ENCODE measurements at places on chromosomes 16 and 17.

DNA sequence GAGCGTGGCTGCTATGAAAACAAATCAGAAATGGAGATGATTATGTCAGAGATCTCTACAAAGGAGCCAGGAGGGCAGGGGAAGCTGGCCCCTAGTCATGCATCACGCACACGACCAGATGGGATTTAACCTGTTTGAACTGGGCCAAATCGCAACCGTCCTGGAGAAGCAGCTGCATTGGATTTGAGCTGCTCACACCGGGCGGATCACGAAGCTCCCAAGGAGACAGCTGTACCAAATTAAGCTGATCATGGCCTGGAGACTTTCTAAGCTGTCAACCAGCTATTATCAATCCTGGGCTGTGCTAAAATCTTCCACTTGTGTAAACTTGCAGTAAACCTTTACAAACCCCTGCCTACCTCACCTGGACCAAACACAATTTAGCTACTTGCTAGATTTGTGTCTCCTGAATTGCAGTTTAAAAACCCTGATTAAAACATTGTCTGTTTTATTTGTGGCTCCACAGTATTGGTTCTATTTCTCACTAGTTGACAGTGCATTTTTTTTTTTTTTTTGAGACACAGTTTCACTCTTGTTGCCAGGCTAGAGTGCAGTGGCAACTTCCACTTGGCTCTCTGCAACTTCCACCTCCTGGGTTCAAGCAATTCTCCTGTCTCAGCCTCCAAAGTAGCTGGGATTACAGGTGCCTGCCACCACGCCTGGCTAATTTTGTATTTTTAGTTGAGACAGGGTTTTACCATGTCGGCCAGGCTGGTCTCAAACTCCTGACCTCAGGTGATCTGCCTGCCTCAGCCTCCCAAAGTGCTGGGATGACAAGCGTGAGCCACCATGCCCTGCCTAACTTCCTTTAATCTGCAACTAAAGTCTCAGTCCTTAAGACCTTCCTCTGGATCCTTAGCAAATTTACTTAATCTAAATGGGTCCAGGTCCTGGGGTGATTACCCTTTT is 98.3 kb upstream of the GRIN2A start:
- no peak for DNase-seq

GRCh38 chr17:67030641-67031040 is 13.7 kb upstream of the CACNG1 start:
- DNase-seq: no peak

GRCh38 chr17:70473049-70473448 is 303.7 kb downstream of the KCNJ2 start:
- DNase-seq: no peak

DNA sequence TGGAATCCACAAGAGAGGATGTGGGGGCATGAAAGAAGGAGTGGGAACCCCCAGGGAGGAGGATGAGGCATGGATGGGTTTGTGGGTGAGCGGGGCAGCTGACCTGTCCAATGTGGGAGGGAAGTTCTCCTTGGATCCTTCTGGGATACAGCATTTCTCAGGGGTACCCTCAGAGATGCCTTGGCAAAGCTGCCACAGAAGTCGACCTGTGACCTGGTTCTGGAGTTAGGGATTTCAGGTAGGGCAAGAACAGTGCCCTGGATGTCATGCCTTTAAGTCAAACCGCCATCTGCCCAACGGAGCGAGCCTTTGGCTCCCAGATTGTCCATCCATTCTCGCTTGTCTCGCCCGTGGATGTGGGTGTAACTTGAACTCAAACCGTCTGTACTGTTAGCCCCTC is 30.0 kb downstream of the WSCD1 start:
- no peak for DNase-seq

DNA sequence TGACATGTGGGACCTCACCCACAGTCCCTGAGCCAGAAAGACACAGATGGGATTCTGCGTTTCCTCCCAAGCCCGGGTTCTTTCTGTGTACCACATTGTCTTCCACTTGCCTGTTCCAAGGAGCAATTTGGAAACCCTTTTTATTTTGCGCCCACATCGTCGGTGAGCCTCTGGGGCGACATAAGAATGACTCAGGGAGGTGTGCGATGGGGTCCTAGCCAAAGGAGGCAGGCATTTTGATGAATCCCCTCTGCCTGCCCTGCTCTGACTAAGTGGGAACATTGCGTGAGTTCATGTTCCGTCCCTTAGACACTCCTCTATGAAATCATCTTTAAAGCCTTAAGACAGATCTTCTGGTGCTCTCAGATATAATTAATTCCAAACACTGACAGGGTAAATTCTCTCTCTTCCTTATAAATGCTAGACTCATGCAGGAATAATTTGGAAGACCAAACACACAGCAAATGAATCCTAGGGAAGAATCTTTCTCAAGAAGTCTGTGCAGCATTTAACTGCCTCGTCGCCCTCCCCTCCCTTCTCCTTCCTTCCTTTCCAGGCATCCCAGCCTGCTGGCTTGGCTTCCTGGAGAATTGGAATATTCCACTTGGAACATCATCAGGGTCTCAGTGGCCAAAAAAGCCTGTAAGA is 52.7 kb upstream of the FOXF1 start:
- DNase-seq: no peak

DNA sequence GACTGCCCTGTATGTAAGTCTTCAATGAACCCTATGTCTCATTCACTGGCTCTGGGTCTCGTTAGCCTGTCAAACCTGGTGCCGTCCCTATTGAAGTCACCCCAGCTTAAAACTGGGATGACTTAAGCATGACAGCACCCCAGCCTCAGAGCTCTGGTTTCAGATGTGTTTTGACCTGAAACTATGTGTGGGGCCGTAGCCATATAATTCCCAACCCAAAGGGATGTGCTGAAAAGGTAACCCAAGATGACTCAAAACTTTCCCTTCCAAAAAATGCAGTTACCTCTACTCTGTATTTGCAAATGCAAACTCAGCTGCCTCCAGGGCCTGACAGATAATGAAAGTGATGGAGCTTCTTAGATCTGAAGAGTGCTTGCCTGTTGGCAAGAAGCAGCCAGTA is 478.3 kb upstream of the ERCC4 start:
- no peak for DNase-seq

- DNase-seq: no peak
These were observed 125.1 kb downstream of the SLC39A11 start for GRCh38 chr17:72967277-72967970.

- DNase-seq: no peak
These were observed 134.5 kb downstream of the CDH13 start for GRCh38 chr16:82761236-82761635.

GRCh38 chr17:34930283-34930682 is 31.0 kb downstream of the CCT6B start:
- no peak for DNase-seq

DNA sequence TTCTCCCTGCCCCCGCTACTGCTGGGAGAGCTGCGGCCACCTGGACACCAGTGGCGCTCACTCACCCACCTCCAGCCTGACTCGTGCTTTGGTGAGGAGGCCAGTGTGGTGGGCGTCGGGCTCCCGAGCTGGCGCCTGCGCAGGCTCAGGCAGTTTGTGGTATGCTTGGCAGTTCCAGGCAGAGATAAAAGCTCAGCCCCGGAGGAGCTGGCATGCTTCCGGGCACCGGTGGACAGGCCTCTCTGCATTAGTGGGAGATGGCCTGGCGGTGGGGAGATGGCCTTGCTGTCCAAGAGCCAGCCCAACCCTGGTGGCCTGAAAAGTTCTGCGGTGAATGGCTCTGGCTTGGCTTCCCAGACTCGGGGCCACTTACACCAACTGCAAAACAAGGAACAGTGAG is 4.1 kb downstream of the ADGRG1 start:
- DNase-seq: no peak

GRCh38 chr17:81927152-81927652 is 333 bp downstream of the MAFG start:
- no peak for DNase-seq

- no peak for DNase-seq
These were observed 133.7 kb upstream of the MON1B start for GRCh38 chr16:77057161-77057774.

DNA sequence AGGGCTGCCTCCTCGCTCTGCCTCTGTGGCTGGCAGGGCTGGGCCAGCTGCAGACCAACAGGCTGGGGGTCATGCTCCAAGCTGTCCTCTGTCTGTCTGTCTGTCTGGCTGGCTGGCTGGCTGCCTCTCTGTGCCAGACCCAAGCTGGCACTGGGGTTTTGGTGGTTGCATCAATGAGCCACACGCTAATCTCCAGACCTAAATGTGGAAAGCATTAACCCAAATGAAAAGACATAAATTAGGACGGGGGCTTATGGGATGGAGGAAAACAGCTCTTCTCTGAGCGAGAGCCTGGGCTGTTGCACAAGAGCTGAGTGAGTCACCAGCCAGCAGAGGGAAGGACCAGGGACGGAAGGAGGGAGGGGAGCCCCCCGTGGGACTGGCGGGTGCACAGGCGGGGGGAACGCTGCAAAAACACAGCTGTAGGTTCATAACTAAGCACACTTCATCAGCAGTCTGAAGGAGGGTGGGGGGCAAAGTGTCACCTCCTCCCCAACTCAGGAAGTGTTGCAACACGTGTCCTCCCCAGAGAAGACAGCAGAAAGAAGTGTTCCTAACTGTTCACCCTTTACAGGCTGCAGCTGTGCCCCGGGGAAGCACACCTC is 83.4 kb downstream of the GAS7 start:
- peak; percentile 5 for DNase-seq

DNA sequence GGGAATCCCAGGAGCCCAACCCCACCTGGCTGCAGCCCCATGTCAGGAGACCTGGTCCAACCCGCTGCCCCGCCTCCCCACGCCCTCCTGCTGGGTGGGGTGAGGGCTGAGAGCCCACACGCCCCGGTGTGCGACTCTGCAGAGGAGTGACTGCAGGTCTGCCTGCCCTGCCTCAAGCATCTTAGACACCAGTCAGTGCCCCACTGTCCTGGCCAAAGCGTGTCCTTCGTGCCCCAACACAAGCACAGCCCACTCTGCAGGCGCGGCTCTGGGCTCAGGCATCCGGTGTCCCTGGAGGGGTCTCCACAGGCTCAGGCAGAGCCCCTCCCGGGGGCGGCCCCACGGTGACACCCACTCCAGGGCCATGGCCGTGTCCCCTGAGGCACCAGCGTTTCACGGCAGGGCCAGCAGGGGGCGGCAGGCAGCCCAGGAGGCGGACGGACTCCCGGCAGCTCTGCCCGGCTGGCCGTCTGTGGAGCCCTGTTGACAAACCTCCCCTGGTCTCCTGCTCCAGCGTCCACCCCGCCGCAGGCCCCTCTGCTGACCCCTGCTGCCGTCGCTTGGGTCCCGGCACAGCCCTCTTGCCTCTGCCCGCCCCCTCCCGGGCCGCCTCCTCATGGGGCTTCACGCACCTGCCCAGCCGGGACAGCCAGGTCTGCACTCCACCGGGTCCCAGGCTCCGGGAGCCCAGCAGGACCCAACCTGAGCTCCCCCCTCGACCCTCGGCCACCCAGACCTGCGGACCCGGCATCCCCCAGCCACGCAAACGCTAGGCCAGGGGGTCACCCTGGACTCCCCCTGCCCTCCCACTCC is 8.6 kb upstream of the UBE2I start:
- DNase-seq: peak; percentile 82

DNA sequence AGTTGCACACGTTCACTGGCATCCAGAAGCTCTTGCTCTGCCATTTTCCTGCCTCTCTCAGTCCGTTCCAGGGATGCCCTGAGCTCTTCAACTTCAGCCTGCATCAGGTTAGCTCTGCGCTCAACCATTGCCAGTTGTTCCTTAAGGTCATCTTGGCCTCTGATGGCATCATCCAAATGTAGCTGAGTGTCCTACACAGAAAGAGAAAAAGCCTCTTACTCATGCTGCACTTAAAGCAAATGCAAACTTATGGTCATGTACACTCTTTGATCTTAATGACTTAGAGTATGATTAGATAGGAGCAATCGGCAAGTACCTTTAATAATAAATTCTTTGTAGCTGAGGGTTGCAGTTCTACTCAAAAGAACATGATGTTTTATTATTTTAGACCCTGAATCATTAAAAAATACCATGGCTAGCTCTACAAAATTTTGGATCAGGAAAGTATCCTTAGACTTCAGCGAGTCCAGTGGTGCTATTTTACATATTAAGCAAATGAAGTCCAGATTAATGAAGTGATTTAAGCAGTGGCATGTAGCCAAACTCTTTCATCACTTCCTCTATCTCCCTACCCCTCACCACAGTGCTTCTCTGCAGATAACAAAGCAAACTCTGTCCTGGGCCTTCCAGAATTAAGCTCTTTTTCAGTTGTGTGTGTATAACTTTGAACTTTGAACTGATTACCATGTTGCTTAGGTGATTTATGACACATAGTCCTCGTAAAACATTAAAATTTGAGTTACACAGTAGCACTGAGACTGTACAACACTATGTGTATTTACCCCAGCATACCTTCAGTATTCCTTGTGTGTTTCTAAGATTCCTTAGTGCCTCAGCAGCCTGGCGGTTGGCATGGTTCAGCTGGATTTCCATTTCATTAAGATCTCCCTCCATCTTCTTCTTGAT is 22.1 kb downstream of the MYH4 start:
- no peak for DNase-seq

DNA sequence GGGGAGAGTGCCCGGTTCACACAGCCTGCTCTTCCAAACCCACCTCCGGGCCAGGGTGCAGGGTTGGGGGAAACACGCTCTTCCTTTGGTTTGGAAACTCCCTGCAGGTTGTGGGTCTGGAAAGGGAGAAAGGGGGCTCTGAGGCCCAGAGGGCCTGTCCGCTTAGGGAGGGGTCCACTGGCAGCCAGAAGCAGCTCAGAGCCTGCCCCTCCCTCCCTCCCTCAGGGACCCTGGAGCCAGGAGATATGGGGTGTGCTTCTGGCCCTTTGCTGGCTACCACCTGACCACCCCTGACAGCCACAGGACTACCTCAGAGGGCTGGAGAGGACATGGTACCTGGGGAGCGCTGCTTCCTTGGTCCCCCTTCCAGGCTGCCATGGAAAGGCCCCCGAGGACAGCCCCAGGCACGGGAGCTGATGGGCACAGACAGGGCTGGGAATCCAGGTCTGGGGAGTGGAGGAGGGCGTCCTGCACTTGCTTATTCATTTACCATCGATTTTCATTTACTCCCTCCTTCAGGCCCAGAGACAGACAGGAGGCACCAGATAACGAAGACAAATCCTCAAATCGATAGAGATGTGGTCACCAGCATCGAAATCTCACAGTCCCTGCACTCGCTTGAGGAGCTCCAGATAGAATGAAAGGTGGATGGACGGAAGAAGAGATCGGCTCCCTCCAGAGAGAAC is 48.4 kb upstream of the DOC2B start:
- DNase-seq: no peak

Data from activated CD4-positive, alpha-beta T cell treated with anti-CD3 and anti-CD28 coated beads, Interleukin-2, amount 50 U/mL, for 48 hours (primary cell).